Dermis microvascular lymphatic vessel endothelial cell (primary cell): ENCODE measurements at places on chromosomes 6 and 20.

- no peak for DNase-seq
Measured at GRCh38 chr6:138160329-138161087, 1.2 kb upstream of the ARFGEF3 start.

GRCh38 chr20:50826121-50826520 lies 31.3 kb downstream of the BCAS4 start:
- no peak for DNase-seq

DNA sequence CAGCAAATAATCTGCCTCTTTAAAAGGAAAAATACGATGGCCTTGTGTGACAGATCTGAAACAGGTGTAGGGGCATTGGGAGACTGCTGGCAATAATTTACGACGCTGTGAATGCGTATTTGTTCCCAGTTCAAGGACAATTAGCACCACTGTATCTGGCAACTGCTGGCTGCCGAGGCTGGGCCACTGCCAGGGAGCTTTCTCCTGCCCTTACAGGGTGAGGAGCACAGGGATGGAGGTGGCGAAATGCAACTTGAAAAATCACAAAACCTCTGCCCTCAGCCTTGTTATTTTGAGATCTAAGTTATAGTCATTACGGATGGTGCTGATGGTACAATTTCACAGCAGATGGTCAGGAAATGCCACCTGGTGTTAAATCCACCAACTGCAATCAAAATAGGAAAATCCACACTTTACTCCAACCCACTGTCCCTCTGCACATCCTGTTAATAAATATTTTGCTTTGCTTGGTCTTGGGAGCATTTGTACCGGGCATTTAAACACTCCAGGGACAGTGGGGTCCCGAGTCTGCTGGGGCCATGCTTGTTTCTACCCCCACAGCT lies 6.4 kb downstream of the MYLK4 start:
- peak; percentile 46 for DNase-seq

DNA sequence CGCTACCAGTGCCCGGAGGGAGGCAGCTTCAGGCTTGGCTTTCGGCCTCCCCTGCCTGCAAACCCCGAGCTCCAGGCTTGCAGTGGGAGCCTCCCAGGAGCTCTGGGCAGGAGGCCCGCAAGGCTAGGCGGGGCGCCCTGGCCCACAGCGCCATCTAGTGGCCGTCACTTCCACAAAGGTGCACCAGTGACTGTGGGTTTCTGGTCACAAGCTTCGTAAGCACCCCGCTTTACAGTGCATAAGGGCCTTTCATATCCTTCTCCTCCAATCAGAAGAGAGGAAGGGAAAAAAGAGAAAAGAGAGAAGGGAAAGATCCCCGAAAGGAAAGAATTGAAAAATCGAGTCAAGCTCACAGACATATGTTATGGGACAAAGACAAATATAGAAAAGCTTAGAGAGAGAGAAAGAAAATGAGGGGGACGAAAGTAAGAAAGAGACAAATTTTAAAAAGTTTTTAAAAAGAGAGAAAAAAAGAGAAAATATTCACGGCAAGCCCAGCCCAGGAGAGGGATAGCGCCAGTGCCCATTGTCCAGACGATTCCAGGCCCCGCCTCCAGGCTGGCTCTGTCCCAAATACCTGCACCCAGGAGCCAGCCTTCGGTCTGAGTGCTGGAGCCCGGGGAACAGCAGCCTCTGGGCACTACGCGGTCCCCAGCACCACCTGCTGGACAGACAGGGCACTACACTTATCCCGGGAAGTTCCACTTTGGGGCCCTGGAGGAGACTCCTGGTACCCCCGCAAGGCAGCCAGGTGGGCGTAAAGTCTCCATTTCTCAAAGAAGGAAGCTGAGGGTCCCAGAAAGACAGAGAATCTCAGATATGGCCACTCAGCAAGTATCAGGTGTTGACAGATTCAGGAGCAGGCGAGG lies 207.1 kb downstream of the PREX1 start:
- peak; percentile 50 for DNase-seq

DNA sequence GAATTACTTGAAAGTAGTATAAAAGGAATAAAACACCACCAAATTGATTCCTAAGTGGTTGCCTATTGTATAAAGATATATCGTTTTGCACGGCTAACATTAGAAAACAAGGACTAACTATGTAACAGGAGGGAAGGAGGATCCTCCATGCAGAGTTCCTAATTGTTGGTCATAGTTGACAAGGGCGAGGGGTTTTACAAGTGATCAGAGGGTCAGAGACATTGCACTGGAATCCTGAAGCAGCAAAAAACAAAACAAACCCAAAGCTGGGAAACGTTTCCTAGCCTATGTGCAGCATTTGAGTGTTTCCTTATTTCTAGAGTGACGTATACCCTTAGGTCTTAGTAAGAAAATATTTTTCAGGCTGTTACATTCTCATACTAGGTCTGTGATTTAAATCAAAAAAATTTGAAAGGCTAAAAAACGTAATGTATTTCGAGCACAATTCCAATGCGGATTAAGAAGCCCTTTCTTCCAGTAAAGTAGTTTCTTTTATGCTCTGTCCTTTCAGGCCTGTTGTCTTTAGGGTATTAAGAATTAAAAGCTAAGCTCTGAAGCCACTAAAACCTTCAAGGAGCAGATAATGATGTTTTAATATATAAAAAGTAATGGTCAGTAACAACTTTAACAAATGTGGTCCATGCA lies 373.8 kb upstream of the MMS22L start:
- DNase-seq: no peak

- no peak for DNase-seq
Measured at GRCh38 chr20:38209054-38209675, 44.1 kb upstream of the TGM2 start.

DNA sequence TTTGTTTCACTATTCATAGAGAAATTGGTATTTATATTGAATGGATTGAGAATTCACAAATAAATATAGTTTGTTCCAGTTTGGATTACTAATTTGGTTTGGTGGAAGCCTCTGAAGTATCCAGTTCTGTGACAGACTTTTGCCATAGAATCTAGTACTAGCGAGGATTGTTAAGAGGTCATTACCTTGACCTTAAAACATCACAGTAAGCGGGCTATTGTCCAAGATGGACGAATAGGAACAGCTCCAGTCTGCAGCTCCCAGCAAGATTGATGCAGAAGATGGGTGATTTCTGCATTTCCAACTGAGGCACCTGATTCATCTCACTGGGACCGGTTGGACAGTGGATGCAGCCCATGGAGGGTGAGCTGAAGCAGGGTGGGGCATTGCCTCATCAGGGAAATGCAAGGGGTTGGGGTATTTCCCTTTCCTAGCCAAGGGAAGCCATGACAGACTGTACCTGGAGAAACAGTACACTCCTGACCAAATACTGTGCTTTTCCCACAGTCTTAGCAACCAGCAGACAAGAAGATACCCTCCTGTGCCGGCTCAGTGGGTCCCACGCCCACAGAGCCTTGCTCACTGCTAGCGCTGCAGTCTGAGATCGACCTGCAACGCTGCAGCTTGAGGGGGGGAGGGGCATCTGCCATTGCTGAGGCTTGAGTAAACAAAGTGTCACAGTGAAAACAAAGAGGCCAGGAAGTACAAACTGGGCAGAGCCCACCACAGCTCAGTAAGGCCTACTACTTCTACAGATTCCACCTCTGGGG lies 66.4 kb upstream of the NEDD9 start:
- DNase-seq: no peak
